ENCODE measurements at places on chromosomes 1 and 21.
A peak's percentile ranks its signal among the peaks of the same experiment; 100 is the strongest.

GRCh38 chr1:186283374-186283773, 91.7 kb downstream of the TPR start:
- no peak for DNase-seq

DNA sequence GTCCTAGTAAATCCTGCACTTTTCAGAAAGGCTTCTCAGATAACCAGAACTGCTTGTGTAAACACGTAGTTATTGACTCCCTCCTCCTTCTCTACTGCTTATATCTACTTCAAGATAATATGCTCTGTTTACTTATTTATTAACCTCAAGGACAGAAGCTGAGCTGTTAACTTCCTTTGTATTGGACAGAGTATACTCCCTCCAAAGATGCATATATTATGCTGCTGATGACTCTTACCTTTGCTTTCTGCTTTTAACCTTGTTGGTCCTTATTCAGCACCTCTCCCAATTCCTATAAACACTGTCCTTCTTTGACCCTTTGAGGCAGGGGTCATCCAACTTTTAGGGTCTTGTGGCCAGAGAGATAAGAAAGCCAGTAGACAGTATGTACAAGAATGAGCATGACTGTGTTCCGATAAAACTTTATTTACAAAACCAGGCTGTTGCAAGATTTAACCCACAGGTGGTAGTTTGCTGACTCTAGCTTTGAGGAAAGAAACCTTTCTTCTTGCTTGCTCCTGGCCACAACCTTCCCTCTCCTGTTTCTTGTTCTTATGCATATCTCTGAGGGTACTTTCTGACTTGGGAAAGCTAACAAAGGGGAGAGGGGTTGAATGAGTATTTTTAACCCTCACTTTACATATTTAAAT, 4.9 kb downstream of the TPM3 start:
- no peak for DNase-seq

DNA sequence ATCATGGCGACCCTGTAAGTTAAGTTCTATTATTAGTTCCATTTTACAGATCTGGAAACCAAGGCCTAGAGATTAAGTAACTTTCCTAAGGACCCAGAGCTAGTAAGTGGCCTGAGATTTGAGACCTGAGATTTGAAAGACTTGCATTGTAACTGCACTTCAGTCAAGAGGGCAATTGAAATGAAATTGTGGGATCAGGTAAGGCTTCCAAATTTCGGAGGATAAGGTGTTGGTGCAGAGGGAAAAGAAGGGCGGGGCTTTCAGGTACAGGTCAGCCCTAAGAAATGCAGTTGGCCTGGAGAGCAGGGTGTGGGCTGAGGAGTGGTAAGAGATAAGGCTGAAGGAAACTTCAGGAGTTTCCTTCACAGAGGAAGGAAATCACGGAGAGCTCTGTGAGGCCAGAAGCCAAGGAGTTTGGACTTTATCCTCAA, 51.1 kb downstream of the SLC16A1 start:
- DNase-seq, result no peak

GRCh38 chr1:91712981-91713841, 172.7 kb downstream of the TGFBR3 start:
- no peak for DNase-seq

DNA sequence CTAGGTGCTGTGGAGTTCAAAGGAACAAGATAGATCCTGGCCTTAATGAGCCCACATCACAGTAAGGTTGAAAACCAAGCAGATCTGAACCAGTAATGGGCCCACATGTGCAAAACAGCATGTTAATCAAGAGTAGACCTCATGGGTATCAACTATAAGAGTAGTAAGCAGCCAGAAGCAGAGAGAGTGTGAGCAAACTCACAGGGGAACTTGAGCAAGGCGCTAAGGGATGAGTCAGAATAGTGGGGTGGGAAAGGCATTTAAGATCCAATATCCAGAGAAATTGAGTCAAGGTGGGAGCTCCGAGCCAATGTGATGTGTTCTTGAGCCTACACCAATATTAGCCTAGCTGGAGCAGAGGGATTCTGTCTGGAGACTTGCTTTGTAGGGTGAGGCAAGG, 52.4 kb upstream of the GJA5 start:
- no peak for DNase-seq

- DNase-seq, result no peak
Measured at GRCh38 chr1:183092350-183092749, 69.1 kb downstream of the LAMC1 start.

DNA sequence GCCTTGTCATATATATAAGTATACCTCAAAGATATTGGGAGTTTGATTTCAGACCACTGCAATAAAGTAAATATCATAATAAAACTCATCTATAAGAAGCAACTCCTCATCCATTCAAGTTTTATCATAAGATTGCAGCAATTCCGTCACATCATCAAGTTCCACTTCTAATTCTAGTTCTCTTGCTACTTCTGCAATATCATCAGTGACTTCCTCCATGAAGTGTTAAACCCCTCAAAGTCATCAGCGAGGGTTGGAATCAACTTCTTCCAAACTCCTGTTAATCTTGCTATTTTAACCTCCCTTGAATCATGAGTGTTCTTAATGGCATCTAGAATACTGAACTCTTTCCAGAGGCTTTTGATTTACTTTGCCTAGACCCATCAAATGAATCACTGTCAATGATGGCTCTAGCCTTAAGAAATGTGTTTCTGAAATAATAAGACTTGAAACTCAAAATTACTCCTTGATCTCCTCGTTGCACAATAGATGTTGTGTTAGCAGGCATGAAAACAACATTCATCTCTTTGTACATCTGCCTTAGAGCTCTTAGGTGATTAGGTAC, 88.3 kb downstream of the RPE65 start:
- no peak for DNase-seq

DNA sequence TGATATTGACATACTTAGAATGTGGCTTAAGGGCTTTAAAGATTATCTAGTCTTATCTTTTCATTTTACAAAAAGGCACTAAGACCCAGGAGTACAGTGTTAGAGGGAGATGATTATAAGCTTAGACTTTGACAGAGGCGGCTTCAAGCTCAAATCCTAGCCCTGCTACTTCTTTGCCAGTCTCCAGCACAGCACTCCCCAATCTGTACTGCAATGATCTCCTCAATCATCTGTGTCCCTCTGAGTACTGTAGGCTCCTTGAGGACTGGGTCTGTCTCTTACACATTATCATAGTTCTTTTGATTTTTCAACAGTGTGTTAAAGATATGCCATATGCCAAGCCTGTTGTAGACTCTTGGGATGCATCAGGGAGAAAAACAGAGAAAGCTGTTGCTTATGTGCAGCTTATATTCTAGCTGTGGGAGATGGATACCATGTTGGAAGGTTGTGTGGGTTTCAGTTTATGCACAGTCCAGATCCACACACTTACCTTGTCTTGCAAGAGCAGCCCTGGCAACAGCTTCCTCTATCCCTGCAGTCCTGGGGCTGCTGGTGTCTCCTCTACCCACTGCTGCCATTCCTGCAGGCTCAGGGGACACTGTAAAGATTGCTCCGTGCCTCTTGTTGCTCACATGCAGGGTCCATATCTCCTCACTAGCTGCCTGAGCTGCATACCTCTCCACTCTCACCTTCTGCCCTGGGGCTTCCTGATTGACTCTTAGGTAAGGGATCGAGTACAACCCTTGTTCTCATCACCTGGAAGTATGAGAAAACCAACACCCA, 103.9 kb upstream of the TSPAN2 start:
- DNase-seq, result no peak

- DNase-seq, result no peak
Measured at GRCh38 chr21:14688412-14688811, 142.3 kb upstream of the SAMSN1 start.

- no peak for DNase-seq
Measured at GRCh38 chr1:186925881-186926669, 97.3 kb downstream of the PLA2G4A start.

GRCh38 chr1:161330346-161330745, 16.2 kb downstream of the SDHC start:
- no peak for DNase-seq

DNA sequence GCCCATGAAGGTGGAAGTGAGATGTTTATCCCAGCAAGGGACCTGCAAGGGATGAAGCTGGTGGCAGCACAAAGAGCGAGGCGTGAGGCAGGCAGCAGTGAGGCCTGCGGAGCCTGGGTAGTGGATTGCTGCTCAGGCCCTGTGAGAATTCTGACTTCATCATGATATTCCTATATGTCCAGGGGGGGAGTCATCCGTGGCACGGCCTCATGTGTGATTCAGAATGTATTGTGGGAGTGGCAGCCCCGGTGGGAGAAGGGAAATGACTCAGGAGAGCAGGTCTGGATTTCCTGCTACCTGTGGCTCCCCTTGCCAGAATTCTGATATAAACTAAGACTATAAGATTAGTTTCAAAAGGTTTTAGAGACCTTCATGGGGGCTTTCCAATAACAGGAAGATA, 240.9 kb downstream of the CAMTA1 start:
- DNase-seq, result peak; percentile 13

- DNase-seq, result peak; percentile 53
Measured at GRCh38 chr1:230310381-230311163, 115.6 kb downstream of the PGBD5 start.

GRCh38 chr1:51175278-51175677, 60.8 kb upstream of the RNF11 start:
- DNase-seq, result no peak

- peak; percentile 83 for DNase-seq
Measured at GRCh38 chr21:45140346-45140940, 66.1 kb downstream of the ADARB1 start.

DNA sequence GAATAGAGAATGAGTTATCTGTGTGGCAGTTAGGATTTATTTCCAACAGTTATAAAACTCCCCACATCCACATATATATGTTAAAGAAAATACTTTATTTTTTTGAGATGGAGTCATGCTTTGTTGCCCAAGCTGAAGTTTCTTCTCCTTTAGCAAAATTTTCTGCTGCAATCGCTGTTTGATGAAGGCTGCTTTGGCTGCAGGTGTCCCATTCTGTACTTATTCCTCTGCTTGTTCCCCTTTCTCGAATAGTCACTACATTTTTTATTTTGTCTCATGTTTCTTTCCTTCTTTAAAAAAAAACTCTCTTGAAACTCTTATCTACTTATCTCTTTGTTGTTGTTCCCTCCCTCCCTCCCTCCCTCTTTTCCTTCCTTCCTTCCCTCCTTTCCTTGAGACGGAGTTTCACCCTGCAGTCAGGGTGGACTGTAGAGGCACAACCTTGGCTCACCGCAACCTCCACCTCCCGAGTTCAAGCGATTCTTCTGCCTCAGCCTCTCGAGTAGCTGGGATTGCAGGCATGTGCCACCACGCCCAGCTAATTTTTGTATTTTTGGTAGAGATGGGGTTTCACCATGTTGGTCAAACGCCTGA, 10.6 kb downstream of the OR2W3 start:
- DNase-seq, result no peak

DNA sequence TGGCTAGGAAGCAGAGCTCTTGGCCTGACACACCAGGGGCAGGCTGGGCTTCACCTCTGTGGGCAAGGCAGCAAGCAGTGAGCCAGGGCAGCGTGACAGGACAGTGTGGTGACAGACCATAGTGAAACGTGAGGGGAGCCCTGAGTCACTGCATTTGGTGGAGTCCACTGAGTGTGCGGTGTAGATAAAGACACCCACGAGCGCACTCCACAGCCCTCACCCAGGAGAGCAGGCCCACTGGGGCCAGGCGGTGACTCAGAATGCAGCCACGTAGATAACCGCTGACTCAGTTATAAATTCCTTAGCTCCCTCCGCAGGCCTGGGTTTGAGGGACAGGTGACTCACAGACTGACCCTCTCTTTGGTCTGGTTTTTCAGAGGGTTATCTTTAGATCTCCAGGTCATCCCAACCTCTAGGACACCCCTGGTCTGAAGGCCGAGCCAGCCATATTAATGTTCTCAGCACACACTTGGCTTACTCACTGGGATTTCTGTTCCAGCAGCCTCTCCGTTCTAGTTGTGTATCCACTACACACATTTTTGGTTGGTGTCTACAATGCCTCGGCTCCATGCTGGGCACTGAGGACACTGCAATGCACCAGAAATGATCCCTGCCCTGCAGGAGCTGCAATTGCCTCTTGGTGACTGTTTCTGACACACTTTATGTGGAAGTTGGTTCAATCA, 90.2 kb upstream of the TSPAN2 start:
- DNase-seq, result peak; percentile 96

DNA sequence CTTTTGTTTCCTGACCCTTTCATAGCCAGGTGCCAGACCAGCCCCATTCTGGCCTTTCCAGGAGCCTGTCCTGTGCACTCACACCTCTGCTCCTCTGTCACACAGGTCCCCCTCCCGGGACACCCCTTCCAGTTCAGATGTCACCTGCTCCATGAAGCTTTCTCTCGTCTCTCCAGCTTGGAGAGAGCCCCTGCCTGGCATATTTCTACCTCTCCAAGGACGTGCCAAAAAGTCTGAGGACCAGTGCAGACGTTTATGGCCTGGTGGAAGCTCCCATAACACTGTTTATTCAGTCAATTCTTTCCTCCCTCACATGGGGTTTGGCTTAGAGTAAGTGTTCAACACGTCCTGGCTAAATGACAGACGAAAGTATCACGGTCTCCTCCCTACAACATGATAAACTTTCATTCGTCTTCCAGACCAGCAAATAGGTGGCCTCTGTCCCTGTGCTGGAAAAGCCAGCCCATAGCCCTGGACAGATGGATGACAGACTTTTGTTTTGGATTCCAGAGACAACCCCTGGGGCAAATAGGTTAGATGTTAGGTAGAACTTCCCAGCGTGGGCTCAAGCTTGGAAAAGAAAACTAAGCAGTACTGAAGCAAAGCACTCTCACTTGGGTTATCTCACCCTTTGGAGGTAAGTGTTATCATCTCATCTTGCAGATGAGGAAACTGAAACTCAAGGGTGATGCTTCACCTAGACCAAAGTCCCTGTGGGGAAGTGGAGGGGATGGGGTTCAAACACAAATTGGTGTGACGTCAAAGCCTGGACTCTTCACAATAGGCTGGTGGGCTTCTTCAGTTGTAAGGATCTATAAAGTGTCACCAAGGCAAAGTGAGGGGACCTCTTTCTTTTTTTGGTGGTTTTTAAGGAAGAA, 52.9 kb upstream of the ECE1 start:
- DNase-seq, result no peak

GRCh38 chr1:51726051-51726450, 109.2 kb downstream of the OSBPL9 start:
- no peak for DNase-seq

- no peak for DNase-seq
Measured at GRCh38 chr1:24564695-24565094, 8.8 kb downstream of the NCMAP start.

- DNase-seq, result no peak
Measured at GRCh38 chr1:23522244-23522982, 8.6 kb downstream of the E2F2 start.

GRCh38 chr1:11068600-11069473, 9.0 kb upstream of the SRM start:
- DNase-seq, result no peak

- no peak for DNase-seq
Measured at GRCh38 chr1:89990976-89991831, 3.7 kb upstream of the ZNF326 start.

DNA sequence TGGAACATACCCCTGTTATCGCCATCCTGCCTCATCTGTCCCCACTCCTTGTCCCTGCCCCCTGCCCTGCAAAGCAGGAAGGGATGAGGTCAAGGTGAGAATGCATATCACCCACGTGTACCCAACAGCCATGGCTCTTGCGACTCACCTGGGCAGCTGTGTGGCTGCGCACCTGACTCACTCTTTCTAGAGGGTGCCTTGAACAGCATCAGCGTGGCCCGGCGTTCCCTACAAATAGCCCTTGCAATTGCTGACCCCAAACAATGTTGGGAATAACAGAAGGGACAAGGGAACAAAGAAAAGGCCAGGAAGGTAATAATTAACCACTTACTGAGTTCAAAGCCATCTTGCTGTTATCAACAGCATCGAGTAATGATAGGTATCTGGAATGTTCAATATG, 10.2 kb downstream of the TMPRSS2 start:
- no peak for DNase-seq

All from renal cortical epithelial cell (primary cell).